NAMALWA (cell line): ENCODE measurements at places on chromosomes 3 and 15.

DNA sequence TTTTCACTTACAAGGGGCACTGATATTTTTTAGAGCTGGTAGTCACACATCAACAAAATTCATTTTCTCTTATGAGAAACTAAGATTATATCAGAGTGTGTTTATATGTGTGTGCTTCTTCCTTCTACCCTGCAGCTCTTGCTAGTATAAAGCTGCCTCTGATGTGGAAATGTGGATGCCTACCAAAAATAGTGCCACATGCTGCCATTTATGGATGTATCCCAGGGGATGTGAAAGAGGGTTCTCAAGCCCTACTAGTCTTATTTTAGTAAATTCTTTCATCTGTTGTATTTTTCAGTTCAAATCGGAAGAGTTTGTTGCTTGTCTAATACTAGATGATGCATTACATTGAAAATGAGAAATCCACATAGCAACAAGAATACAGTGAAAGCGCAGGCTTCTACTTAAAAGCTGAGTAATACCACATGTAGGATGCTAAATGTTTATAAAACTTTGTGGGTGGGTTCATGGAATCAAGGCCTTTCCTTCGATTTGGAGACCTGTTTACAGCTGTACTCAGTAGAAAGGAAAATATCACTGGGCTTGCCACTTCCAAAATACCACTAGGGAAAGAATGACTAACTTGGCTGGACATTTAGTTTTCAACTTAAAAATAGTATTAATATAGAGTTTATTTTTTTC is 399.2 kb downstream of the EPHA3 start:
- no peak for DNase-seq

DNA sequence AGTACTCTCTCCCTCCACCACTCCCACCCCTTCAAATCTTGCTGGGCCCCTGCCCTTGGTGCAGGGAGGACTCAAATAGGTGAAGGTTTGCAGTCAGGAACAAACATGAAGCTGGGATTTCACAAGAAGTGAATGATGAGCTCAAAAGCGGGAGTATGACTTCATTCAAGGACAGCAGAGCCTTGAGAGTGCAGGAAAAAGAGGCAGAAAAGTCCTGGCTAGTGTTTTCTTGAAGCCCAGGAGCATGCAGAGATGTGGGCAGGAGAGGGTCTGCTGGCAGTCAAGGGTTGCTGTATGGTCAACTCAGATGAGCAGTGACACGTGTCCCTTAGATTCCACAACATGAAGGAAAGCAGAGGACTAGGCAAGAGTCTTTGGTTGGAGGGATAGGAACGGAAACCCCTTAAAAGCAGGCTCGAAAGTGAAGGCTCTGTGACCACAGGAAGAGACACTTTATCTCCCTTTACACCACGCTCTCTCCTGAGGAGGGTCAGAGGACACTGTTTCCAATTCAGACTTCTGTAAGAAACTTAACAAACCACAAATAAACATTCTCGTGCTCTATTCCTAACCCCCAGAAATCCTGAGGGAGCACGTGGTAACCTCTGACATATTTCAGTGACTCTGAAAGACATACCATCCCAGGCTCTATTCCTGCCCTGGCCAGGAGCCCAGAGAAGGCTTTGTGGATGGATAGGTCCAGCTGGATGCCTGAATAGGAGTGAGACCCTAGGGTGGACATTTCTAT is 168.0 kb upstream of the NDN start:
- no peak for DNase-seq

DNA sequence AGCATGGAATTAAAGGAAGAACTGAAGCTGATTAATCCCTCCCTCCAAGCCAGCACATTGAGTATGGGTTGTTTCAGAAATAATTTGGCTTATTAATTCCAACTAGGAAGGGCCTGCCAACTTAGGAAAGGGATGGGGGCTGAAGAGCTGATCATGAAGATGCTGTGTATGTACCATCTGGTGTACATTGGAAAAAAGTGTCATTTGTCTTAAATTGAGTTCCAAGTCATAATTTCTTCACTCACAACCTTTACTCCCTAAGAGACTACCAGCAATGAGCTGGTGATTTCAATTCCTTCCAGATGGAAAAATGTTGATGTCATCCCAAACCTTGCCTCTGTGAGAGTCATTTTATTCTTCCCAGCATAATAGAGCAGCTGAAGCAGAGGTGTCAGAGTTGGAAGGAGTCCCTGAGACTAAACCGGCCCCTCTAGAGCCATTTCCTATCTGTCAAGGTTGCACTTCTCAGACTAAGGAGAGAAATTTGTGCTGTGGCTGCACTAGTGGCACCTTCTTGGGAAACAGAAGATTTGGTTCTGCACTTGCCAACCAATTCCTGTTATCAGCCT is 79.4 kb downstream of the GTPBP8 start:
- DNase-seq: no peak

DNA sequence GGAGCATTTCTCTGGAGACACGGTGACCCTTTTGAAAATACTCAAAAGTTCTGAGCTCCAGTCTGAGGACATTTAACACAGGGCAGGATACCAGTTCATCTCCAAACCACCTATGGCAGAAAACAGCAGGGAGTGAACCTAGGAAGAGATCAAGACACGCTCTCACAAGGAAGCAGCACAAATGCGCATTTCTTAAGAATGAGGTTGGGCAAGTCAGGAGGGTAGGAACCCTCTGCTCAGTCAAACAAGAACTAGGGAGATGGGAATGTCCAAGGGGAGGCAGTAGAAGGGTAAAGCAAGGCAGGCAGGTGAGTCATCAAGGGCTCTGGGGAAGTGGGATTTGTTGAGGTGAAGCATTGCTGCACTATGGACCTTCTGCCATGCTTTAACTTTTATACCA is 60.3 kb upstream of the PSMD6 start:
- DNase-seq: no peak

DNA sequence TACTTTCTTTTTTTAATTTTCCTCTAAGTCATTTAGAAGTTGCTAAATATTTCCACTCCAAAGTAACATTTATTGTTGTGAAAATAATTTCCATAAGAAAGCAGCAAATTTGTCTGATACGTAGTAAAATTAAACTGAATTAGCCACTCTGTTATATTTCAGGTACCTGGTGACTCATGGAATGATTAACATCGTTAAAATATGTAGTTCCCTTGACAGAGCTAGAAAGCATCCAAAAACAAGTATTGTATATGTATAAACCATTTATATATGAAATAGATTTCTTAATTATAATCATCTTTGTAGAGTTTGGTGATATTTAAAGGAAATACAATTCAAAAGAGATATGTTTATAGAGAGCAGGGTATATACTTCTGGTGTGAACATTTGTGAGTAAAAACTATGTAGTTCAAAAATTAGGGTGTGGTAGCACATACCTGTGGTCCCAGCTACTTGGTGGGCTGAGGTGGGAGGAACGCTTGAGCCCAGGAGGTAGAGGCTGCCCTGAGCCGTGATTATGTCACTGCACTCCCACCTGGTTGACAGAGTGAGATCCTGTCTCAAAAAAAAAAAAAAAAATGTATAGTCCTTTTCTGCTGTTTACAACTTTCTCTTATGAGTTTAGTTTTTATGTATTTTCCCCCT is 36.6 kb downstream of the ATP11B start:
- no peak for DNase-seq

DNA sequence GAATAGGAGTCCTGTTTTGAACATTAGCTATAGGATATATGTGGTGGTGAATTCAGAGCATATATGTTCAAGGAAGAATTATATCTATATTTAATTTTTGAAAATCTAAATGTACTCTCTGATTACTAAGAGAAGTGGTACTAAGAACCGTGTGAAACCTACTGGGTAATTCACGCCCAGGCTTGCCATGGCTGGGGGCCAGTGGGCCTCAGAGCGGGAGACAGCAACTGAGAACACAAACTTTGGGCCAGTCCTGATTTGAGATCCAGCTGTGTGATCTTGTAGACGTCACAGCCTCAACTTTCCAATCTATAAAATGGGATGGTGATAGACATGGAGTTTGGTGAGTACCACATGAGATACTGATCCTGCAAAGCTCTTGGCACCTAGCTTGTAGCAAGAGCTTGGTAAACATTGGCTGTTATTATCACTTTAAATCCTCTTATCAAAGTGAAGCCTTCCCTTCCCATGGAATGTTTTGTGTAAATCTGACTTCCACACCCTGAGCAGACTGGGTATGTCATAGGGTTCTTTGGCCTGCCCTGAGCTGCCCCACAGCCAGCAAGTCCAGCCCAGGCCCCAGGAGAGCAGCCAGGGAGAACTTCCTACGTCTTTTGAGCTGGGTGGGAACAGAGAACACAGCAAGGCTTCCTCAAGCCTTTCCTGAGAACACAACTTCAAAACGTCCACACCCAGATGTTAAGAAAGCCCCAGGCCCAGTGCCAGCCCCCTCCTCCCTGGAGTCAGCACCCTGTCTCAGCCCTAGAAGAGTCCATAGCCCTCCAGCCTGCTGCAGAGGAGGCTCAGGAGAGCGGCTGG is 8.2 kb upstream of the PAQR5 start:
- no peak for DNase-seq

DNA sequence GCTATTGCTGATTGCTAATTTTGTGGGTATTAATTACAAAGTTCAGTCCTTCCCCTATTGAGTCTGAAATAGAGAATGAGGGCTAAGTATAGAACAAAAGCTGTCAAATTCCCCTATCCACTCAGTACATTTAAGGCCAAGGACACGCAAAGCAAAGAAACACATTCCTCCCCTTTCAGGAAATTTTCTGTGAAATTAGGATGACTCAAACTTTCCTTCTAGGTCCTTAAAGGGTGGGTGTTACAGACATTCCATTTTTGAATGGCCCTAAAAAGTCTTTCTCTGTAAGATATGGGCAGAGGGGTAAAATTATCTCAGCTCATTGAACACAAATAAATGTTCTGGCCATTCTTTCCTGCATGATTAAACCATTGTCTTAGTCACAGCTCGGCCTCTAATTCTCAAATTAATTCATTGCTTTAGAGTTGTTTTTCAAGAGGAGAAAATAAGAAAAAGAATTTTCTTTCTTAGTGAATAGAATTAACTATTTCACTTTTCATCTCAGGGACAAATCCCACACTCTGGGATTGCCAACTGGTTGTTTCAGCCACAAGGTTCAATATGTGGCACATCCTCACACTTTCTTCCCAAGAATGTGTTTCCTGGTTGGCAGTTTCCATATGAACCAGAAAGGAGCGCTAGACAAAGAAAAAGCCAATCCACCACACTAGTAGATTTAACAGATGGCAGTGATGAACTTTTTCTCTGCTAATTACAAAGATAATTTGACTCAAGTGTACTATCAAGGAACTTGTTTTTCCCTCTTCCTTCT is 424.1 kb downstream of the ZNF385D start:
- DNase-seq: no peak

DNA sequence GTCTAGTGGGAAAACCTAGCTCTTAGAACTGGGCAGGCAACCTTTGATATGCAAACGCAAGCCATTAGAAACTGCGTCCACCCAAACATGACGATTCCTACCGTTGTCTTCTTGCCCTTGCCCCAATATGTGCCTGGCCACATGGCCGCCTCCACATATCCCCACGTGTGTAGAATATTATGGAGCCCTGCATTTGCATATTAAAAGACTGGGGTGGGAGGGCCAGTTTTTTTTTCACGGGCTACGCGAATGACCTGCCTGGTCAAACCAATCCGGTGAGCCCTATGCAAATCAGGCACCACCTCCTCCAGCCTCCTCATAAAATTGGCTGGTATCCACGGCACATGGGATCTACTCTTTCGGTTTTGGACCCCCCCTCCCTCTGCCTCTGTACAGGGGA is 381.0 kb upstream of the RGMA start:
- no peak for DNase-seq

GRCh38 chr3:172224560-172225214 is 185.3 kb downstream of the FNDC3B start:
- DNase-seq: no peak

- DNase-seq: no peak
These were observed 1.8 kb downstream of the BCHE start for GRCh38 chr3:165835431-165835830.

- DNase-seq: no peak
These were observed 31.8 kb upstream of the PSMD6 start for GRCh38 chr3:64055076-64055475.

DNA sequence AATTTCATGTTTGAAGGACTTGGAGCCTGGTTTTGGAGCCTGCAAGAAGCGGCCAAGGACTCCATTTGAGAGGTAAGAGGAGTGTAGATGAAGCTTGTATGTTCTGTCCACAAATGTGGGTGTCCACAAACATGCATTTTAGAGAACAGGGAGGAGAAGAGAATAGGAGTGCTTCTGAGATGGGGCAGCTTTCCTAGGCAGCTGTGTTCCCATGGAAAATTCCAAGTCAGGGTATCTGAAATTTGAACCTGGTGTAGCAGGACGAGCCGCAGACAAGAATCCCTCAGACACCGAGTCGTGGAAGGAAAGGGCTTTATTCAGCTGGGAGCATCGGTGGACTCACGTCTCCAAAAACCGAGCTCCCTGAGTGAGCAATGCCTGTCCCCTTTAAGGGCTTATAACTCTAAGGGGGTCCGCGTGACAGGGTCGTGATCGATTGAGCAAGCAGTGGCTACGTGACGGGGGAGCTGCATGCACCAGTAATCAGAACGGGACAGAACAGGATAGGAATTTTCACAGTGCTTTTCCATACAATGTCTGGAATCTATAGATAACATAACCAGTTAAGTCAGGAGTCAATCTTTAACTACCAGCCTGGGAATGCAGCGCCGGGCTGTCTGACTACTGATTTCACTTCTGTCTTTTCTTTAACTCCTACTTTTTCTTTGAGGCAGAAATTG is 71.4 kb upstream of the WDR72 start:
- DNase-seq: no peak

DNA sequence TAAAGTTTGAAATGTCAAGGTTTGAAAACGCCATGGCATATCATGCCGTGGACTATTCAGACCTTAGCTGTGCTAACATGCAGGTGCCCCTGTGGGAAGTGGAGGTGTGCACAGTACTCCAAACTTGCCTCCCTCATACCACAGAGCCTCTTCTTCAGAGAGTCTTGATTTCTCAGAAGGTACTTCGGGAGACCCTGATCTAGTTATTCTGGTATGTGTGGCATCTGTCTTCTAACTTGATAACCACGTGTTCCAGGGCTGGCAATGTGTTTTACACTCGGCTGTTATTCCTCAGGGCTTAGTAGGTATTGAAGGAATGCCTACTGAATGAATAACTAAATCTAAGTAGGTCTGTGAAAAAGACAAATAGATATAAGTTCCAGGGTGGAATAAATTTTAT is 309.9 kb downstream of the CLSTN2 start:
- DNase-seq: no peak

DNA sequence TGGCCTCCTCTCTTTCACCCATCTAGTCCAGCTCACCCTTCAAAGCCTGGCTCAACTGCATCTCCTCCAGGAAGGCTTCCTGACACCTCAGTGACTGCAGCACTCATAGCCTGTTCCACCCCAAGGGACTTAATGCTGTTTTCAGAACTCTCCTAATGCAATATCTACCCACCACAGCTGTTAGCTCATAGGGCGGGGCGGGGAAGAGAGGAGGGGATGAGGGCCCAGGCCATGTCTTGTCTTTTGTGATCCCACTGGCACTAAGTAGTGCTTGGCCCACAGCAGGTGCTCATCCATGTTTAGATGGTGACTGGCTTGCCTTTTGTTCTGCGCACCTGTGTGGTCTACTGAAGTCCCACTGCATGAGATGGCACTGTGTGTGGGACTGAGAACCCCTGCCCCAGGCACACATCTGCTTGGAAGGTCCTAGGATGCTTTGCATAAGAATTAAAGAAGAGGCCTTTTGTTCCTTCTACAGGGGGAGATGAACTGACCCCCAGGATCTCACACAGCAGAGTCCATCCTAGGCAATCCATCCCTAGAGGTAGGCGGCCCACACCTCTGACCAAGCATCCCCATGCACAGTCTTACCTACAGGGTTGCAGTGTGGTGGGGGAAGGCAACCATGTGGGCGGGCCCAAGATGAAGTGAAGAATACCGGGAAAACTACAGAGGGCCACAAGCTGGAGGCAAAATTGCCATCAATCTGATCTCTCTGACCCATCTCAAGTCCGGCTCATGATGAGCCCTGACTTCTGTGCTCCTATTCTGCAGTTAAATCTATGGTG is 23.0 kb downstream of the SLC12A8 start:
- no peak for DNase-seq
